ENCODE measurements at places on chromosomes 5 and 9.

- no peak for DNase-seq
Observed at GRCh38 chr9:127491516-127491915, 40.2 kb downstream of the LRSAM1 start.

DNA sequence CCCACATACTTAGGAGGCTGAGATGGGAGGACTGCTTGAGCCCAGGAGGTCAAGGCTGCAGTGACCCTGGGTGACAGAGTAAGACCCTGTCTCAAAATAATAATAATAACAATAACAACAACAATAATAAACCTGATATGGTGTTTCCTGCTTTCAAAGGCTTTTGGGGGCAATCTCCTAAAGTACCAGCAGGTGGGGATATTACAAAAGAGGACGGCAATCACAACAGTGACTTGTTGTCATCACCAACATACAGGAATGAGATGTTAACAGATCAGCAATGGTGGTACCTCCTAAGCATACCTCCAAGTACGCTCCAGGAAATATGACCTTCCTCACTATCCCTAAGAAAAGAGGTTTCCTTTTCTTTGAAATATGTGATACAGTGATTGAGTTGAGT, 91.1 kb upstream of the RNF180 start:
- peak; percentile 55 for DNase-seq

DNA sequence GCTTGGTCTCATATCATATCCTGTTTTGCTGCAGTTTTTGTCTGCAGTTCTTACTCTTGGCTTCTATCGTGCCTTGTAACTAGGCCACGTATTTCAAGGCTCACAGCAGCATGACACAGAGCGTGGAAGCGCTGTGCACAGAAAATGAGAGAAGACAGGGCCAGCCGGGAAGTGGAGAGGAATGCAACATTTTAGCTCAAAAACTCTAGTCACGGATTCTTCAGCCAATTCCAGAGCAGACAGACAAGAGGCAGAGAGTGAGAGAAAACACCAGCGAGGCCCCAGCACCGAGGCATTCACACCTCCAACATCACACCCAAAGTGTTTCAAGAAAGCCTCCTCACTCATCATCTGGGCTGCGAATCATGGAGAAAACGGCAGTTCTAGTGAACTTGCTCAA, 160.8 kb downstream of the DNAH5 start:
- no peak for DNase-seq

DNA sequence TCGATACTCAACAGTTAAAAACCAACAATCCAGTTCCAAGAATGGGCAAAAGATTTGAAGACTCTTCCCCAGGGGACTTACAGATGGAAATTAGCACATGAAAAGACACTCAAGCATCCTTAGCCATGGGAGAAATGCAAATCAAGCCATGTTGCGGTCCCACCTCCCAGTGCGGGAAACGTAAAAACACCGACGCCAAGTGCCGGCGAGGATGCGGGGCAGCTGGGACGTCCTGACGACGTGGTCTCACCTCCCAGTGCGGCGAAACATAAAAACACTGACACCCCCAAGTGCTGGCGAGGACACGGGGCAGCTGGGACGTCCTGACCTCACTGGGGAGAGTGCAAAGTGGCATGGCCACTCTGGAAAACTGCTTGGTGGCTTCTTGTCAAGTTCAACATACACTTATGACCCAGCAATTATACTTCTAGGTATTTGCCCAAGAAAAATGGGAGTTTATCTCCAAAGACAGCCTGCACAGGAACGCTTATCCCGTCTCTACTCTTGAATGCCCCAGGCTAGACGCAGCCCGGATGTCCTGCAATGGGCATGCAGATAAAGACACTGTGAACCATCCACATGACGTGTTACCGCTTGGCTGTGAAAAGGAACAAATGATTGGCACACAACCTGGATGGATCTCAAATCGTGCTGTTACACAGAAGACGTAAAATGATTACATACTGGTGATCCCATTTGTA, 60.1 kb upstream of the UBAC1 start:
- DNase-seq: no peak

DNA sequence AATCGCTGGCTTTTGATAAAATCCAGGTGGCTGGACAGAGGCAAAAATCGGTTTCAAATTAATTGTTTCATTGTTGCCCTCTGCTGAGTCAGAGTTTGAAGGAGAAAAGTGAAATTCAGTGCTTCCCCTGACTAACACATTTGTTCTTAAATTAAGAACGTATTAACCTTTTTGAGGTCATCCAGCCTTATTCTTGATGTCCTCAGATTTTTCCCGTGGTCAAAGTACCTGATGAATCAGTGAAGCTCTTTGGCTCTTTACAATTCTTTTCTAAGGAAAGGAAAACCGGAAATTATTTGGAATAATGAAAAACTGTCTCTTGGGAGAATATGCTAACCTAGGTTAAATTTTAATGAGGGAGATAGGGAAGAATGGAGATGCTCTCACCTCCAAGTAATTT, 21.6 kb downstream of the OSMR start:
- DNase-seq: no peak

DNA sequence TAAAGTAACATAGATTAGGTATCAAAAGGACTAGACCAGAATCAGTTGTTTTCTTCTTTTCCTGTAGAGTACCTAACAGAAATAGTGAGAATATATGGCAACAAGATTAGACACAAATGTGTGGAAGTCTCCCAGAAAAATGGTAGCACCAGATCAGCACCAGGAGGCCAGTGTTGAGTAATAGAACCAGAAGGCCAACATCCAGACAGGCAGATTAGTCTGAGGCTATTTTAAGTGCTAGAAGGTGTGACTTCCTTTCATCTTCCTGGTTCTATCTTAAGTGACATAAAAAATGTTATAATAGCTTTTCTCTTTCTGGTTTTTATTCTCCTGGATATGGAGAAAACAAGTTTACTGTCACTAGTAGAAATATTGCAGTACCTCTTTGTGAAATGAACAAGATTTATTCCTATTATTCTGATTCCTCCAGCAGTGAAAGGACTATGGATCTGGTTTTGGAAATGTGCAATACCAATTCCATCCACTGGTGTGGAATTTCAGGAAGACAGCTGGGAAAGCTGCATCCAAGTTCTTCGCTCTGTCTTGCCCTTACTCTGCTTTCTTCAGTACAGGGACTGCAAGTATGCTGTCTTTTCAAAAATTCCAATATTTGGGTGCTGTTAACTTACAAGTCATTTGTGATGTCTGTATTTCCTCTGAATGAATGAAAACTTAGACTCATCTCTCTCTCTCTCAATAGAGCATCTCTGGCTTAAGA, 39.1 kb downstream of the SHLD3 start:
- peak; percentile 13 for DNase-seq

DNA sequence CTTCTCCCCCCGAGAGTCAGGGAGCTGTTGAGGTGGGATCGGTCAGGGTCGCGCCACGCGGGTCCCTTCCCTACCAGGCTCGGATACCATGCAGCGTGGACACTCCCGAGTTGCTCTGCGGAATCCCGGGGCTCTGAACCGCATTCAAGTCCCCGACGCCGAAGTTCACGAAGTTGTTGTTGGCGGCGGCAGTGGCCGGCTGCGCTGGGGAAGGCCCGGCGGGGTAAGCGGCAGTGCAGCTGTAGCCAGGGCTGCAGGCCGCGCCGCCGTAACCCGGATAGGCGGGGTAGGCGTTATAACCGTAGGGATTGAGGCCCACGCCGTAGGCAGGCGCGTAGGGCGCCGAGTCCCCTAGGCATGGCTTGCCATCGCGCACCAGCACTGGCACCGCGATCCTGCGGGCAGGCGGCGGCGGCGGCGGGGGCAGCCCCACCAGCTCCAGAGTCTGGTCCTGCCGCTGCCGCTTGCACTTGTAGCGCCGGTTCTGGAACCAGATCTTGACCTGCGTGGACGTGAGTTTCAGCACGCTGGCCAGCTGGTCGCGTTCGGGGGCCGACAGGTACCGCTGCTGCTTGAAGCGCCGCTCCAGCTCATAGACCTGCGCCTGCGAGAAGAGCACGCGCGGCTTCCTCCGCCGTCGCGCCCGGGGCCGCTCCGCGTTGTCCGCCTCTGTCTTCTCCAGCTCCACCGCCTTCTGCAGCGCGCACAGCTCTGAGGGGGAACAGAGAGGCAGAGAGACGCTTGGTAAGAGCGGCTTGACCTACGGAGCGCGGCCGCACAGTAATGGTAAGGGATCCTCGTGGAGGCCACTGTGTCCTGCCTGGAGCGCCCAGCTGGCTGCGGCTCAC, 2.3 kb downstream of the NKX2-5 start:
- peak; percentile 14 for DNase-seq

- peak; percentile 86 for DNase-seq
Observed at GRCh38 chr5:175809531-175810121, 61.8 kb upstream of the CPLX2 start.

- DNase-seq: peak; percentile 61
Observed at GRCh38 chr9:17871213-17871890, 292.5 kb downstream of the SH3GL2 start.

DNA sequence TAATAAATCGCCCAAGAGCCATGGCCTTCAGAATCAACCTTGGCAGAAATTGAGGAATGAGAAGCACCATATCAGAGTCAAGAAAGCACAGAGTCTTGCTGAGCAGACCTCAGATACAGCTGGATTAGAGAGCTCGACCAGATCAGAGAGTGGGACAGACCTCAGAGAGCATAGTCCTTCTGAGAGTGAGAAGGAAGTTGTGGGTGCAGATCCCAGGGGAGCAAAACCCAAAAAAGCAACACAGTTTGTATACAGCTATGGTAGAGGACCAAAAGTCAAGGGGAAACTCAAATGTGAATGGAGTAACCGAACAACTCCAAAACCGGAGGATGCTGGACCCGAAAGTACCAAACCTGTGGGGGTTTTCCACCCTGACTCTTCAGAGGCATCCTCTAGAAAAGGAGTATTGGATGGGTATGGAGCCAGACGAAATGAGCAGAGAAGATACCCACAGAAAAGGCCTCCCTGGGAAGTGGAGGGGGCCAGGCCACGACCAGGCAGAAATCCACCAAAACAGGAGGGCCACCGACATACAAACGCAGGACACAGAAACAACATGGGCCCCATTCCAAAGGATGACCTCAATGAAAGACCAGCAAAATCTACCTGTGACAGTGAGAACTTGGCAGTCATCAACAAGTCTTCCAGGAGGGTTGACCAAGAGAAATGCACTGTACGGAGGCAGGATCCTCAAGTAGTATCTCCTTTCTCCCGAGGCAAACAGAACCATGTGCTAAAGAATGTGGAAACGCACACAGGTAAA, 4.5 kb downstream of the NFX1 start:
- DNase-seq: no peak

GRCh38 chr9:136197084-136197875, 7.6 kb downstream of the LHX3 start:
- DNase-seq: no peak

Measured in lung (tissue), 17 donors.